ENCODE measurements at places on chromosomes 13 and 19. TPM values are rescaled to one million over a fixed set of nuclear protein-coding genes. Genes with fewer than 3 reads are reported as not detected.

AMER2 gene
- total RNA-seq, result under 0.01 TPM

GPC5 gene
- 0.98 TPM for total RNA-seq

ZNF382 gene
- total RNA-seq, result 12.5 TPM

TPTE2 gene
- not detected for total RNA-seq

CEACAM8 gene
- total RNA-seq, result not detected

ZNF738 gene
- total RNA-seq, result 7.5 TPM

ZNF763 gene
- 0.89 TPM for total RNA-seq

CYSLTR2 gene
- not detected for total RNA-seq

SIGLEC12 gene
- total RNA-seq, result not detected

OR10H1 gene
- total RNA-seq, result not detected

PCDH9 gene
- 1.8 TPM for total RNA-seq

Data from mesangial cell (primary cell).